ENCODE measurements at places on chromosomes 1 and 21. TPM values are rescaled to one million over a fixed set of nuclear protein-coding genes. Genes with fewer than 3 reads are reported as not detected.

PLPPR4 gene
- 46.9 TPM for total RNA-seq

DMRTA2 gene
- 0.46 TPM for total RNA-seq

PROX1 gene
- total RNA-seq, result 0.07 TPM

MEX3A gene
- total RNA-seq, result 1.2 TPM

ATP1A4 gene
- total RNA-seq, result not detected

KRTAP6-3 gene
- total RNA-seq, result not detected

ARHGEF2 gene
- total RNA-seq, result 136 TPM

RBBP5 gene
- 15.7 TPM for total RNA-seq

FCMR gene
- total RNA-seq, result 0.13 TPM

ZNF684 gene
- total RNA-seq, result 2.7 TPM

EXTL1 gene
- total RNA-seq, result 0.20 TPM

DMBX1 gene
- not detected for total RNA-seq

NDUFV3 gene
- total RNA-seq, result 41.9 TPM
